ENCODE measurements at places on chromosomes 7 and 10.
A peak's percentile ranks its signal among the peaks of the same experiment; 100 is the strongest.

GRCh38 chr7:2810682-2811415 lies 33.3 kb downstream of the GNA12 start:
- DNase-seq, result peak; percentile 23

DNA sequence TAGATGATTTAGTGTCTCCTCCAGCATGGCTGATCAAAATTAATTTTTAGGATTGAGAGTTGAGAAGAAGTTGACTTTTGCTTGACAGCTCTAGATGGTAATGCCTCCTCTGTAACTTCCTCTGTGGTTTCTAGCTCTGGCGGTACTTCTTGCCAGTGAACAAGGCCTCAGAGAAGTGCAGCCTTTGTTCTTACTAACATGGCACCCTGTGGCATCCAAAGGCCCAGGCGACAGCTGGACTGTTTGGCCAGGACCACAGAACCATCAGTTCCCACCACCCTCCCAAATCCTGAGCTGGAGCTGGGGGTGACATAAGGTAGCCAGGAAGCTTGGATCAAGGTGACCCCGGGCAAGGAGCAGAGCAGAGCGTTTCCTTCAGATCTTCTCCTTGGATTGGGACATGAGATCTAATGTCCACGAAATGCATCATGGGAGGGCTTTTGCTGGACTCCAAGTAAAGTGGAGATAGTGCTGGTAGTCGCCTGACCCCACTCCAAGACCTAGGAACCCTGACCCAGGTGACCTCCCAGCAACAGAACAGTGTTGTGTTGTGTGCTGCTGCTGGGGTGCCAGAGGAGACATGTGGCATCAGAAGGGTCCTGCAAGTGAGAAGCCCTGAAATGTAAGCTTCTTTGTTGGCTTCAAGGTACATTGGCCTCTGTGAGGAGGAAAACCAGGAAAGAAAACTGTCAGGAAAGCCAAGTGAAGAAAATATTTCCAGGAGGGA lies 41.8 kb downstream of the APBB1IP start:
- peak; percentile 61 for DNase-seq

DNA sequence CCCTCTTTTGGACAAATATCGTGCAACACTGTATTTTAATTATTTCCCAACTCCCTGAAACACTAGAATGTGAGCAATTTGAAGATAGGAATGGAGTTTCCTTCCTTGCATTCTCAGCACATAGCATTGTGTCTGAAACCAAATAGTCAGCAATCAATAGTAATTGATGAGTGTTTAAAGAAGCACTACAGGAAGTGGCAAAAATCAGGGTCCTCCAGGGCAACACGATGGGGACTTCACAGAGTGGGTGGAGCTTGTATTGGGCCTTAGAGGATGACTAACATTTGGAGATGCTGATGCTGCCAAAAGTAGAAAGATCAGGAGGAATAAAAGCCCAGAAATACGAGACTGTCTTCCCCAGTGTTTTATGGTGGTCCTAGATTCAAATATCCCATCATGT lies 94.9 kb downstream of the NPSR1 start:
- DNase-seq, result no peak

GRCh38 chr7:20201380-20201779 lies 15.8 kb downstream of the MACC1 start:
- peak; percentile 72 for DNase-seq

DNA sequence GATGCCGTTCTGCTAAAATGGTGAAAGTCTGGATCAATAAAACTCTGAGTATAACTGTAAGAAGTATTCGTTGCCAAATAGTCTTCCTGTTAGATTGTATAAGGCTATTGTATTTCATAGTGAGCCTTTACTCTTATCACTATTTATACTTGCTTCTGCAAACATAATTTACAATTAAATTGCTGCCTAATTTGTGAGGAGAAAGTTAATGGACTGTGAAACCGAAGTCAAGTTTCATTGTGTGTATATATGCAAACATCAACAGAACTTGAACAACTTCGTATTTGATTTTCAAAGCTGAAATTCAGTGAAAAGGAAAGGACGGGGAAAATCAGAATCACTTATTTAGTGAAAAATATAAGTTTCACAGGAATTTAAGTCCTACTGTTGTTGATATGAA lies 135.9 kb upstream of the CCDC6 start:
- no peak for DNase-seq

DNA sequence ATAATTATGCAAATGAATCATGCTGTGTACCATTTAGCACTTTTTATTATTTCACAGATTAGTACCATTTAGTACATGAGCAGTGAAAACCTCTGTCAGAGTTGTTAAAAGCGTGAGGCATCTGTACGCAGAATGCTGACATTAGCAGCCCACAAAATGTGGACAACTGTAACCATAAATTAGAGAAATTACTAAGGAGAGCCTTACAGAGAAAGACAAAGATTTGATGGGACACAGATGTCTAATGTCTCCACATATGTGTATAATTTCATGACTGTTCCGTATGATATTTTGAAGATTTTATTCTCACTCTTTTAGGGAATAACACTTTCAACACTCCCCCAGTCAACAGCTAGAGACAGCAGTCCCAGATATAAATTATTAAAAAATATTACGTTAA lies 414.0 kb upstream of the ANKRD30A start:
- DNase-seq, result no peak

DNA sequence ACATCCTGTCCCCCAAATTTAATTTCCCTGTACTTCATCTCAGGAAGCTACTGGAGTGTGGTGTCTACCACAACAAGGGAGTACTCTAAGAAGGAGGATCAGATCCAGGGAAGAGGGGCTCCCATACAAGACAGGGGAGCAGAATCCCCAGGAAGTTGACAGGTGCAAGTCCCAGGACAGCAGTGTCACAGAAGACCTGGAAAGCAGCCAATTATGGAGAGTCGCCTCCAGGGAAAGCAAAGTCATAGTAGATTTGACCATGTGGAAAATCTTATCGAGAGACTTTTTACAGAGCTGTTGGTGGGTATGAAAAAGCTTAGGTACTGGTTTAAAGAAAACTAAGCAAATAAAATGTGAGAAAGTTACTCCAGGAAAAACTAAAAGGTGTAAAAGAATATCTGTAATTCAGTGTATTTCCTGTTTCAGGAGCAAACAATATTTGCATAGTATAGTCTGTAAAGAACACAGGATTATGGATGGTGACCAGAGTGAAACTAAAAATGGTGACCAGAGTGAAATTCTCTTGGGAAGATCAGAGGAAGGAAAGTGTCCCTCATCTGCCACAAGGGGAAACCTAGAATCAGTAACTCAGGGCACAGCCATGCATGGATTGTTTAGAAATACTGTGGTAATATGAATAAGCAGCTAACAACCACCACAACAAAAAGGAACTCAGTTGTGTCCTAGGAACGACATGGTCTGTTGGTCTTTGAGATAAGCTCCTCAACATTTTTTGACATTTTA lies 44.5 kb downstream of the LANCL2 start:
- DNase-seq, result no peak

- no peak for DNase-seq
Measured at GRCh38 chr10:60877777-60878120, 66.2 kb downstream of the RHOBTB1 start.

GRCh38 chr7:77823787-77824186 lies 25.2 kb downstream of the PHTF2 start:
- no peak for DNase-seq

DNA sequence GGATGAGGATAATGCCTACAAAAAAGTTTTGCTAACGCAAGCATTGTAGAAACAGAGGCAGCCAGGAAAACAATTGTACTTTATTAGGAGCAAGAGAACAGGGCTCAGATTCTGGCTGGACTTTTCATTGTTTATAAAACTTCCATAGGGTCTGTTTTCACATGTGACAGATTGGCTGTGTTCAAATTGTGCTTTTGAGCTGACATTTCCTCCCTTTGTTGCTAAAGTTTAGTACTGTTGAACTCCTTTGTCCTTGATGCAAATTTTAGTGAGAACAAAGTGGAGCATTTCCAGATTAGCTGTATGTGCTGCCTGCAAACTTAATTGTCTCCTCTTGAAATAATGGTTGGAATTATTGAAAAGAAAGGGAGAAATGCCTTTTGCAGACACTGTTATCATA lies 221.0 kb upstream of the FZD1 start:
- DNase-seq, result no peak

DNA sequence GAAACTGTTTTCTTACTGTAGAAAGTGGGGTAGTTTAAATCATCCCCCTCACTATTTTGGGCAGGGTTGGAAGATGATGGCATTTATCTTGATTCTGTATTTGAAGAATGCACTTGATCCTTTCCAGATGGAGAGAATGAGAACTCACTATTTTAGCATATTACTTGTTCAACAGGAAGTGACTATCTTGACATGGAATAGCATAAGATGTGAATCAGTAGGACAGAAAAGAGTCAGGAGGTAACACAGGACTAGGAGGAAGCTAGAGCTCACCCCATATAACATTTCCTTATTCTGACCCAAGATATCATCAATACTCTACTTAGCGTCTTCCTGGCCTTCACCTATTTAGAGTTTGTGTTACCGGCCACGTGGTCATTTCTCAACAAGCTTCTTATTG lies 400.2 kb downstream of the PHTF2 start:
- DNase-seq, result no peak

DNA sequence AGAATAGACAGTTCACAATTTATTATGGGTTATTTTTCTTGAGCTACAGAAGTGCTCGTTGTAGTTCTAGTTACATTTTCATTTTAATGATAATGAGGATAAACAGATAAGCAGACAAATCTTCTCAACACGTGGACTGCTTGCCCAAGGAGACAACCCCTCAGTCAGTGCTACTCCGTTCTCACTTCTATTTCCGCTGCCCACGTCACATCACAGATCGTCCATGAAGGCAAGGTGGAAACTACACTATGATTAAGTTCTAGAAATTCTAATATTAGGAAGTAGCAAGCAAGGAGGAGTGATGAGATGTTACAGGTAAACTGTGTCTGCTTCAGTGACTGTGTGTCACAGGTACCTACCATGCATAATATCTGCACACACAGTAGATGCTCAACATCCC lies 210.5 kb downstream of the CHCHD3 start:
- DNase-seq, result no peak

DNA sequence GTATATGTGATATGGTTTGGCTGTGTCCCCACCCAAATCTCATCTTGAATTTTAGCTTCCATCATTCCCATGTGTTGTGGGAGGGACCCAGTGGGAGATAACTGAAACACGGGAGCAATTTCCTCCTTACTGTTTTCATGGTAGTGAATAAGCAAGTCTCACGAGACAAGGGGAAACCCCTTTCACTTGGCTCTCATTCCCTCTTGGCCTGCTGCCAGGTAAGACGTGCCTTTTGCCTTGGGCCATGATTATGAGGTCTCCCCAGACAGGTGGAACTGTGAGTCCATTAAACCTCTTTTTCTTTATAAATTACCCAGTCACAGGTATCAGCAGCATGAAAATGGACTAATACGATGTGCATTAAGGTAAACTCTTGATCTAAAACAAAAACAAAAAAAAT lies 357.1 kb upstream of the AOAH start:
- DNase-seq, result peak; percentile 16

GRCh38 chr10:12709521-12709963 lies 292.0 kb downstream of the CCDC3 start:
- no peak for DNase-seq

- no peak for DNase-seq
Measured at GRCh38 chr7:70387217-70387616, 744.7 kb upstream of the GALNT17 start.

DNA sequence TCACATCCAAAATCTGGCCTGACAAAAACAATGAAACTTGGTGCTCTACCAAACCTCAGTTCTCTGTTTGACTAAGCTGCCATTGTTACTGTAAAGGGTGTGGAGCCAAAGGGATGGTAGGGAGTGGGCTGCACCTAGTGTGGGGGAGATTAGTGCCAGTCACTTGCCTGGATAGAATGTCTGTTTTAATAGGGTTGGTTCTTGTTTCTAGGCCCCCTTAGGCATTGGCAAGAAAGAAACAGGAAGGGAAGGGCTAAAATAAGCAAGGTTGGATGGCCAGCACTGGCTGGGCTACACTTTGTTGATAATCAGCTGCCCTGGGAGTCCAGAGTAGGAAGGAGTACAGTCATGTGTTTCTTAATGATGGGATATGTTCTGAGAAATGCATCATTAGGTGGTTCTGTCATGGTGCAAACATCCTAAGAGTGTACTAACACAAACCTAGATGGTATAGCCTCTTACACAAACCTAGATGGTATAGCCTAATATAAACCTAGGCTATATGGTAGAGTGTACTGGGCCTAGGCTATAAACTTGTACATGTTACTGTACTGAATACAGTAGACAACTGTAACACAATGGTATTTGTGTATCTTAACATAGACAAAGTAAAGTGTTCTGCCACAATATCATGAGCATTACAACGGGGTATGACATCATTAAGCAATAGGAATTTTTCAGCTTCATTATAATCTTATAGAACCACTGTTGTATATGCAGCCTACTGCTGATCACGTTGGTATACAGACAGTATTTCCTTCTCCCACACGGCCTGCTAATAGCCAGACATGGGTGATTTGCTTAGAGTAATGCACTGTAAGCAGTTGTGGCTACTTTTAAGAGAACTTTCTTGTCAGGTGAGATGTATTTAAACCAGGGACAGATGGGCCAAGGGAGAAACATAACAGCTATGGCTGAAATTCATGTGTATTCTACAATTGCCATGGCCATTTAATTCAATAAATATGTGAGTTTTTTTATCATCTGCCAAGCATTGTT lies 15.4 kb downstream of the BBIP1 start:
- DNase-seq, result no peak

DNA sequence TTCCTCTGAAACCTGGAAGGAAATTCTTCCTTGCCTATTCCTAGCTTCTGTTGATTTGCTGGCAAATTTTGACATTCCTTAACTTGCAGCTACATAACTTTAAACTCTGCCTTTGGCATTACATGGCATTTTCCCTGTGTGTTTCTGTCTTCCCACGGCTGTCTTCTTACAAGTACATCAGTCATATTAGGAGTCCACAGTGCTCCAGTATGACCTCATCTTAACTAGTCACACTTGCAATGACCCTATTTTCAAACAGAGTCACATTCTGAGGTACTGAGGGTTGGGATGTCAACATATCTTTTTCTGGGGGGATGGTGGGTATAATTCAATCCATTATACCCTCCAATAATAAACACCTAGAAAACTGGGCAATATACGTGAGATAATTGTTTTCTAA lies 37.4 kb upstream of the EPHB6 start:
- no peak for DNase-seq

- DNase-seq, result no peak
Measured at GRCh38 chr7:155665957-155666287, 21.5 kb downstream of the RBM33 start.

- no peak for DNase-seq
Measured at GRCh38 chr7:158774952-158775351, 54.4 kb downstream of the ESYT2 start.

- no peak for DNase-seq
Measured at GRCh38 chr10:110151467-110151866, 55.9 kb upstream of the MXI1 start.
